Iris pigment epithelial cell (primary cell): ENCODE measurements at places on chromosomes 7 and 10.

DNA sequence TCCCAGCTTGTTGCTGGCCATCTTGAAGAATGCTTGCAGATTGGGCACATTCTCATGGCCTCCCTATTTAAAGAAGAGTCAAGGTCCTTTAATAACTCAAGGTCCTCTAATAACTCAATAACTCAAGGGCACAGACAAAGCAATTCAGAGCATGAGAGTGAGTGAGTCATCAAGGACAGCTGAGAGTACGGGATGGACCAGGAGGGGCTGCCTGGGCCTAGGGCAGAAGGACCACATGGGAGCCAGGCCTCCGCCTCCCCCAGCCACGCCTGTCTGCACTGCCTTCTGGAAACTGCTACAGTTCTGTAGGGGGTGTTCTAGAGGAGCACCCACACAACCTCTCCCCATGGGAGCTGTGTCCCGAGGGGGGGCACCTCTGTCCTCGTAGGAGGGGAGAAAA is 48.9 kb downstream of the ZNF503 start:
- DNase-seq = peak; percentile 19

GRCh38 chr7:69412331-69413146 is 185.7 kb upstream of the AUTS2 start:
- peak; percentile 1 for DNase-seq

- no peak for DNase-seq
These were observed 455.6 kb upstream of the ANKRD30A start for GRCh38 chr10:36669615-36670352.

DNA sequence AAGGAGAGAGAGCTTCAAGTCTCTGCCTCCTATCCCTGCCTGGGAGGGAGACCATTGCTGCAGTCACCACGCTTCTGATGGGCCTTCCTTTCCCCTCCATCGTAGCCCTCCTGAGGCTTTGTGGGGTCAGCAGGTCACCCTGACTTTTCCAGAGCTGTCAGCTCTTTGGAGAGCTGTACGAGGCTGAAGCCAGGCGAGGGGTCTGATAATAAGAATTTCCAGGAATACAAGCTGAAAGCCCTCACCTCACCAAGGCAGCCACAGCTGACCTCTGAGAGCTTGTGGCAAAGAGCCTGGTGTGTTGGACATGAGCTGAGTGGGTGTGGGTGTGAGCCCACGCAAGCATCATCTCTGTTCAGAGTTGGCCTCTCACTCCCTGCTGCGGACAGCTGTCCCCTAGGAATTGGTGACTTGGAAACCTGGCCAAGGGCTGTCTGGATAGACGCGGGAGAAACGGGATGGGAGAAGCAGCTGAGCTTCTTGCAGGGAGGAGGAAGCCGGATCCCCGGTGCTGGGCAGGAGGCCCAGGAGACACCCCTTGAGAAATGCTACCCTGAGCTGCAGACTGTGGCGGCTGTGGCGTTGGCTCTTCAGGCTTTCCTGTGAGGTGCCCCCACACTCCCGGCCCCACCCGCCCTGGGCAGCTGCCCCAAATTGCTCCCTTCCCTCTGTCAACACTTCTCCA is 122.1 kb upstream of the BTBD16 start:
- DNase-seq = no peak

- DNase-seq = no peak
These were observed 19.4 kb upstream of the EZH2 start for GRCh38 chr7:148903504-148903903.

- DNase-seq = peak; percentile 87
These were observed 20.4 kb downstream of the DNAJB12 start for GRCh38 chr10:72334196-72334824.

DNA sequence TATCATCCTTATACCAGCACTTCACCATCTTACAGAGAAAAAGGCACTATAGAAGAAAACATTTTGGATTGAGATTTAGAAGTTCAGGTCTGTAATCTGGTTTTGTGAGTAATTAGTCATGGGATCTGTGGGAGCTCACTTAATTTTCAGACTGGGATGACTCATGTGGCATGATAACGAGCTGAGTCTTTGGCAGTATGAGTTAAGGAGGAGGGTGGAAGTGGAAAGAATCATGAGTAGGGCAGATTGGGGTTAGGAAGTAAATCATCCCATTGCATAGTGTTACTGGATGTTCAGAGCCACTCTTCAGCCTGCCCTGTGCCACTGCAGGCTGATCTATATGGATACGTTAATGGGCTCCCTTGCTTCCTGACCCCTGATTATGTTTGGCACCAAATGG is 64.9 kb downstream of the ZNF92 start:
- peak; percentile 97 for DNase-seq

DNA sequence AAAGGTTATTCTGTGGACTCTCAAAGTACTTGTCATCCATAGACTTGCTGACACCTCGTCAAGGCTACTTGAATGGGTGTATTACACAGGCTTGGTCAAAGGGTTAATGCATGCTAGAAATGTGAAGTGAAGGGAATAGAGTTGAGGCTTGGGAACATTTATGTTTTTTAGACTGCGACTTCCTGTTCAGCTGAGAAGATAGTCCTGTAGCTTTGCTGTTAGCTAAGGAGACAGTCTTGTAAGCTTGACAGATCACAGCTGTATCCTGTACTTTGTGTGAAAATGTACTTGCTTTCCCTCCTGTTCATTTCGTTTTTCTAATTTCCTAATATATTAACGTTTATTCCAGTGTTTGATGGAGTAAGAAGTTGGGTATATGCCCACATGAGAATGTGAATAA is 52.1 kb downstream of the ADD3 start:
- DNase-seq = no peak

GRCh38 chr7:111560773-111561653 is 1.3 kb downstream of the IMMP2L start:
- DNase-seq = peak; percentile 77

DNA sequence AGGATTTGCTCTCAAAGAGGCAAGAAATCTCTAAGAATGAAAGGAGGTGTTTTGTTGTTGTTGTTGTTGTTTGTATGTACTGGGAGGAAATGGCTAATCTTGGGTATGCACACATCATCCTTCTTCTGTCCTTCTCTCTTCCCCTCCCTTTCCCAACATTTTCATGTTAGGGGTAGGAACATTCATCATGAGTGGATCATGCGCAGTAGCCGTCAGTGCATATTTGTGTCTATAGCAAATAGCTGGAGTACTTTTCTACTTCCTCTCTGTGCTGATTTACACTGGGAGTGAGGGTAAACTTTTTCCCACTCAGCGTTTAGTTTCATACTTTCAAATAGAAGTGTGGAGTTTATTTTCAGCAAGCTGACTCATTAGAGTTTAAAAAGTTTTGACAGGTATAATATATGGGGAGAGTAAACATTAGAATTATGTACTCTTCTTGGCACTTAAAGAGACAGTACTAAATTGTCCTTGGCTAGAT is 80.5 kb upstream of the PRKG1 start:
- peak; percentile 66 for DNase-seq

GRCh38 chr10:46104071-46104585 is 58.1 kb upstream of the MSMB start:
- no peak for DNase-seq

DNA sequence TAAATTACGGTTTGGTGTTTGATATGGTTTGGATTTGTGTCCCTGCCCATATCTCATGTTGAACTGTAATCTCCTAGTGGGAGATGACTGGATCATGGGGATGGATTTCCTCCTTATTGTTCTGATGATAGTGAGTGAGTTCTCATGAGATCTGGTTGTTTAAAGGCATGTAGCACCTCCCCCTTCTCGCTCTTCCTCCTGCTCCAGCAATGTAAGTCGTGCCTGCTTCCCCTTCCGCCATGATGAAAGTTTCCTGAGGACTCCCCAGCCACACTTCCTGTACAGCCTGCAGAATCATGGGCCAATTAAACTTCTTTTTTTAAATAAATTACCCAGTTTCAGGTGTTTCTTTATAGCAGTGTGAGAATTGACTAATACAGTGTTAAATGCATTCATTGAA is 116.6 kb downstream of the DOCK4 start:
- DNase-seq = no peak

GRCh38 chr7:10930551-10930950 is 43.1 kb upstream of the PHF14 start:
- no peak for DNase-seq

- no peak for DNase-seq
These were observed 62.0 kb downstream of the BBS9 start for GRCh38 chr7:33191340-33191739.

- DNase-seq = no peak
These were observed 191.9 kb upstream of the AGK start for GRCh38 chr7:141359262-141359661.

DNA sequence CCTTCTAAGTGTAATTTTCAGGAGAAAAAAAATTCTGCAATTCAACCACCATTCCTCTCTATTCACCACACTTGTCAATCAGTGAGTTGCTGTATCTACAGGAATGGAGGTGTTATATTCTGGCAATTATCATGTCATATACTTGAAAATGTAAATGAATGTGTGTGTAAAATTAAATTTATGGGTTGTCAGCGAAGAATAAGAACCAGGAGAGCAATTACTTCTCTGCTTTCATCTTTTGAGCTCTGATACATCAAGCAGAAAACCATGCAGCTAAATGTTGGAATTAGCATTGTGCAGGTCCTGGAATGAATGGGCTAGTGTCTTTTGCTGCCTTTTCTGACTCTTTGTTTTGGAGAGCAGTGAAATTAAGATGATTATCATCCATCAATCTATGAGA is 207.6 kb downstream of the FOXP2 start:
- no peak for DNase-seq

- no peak for DNase-seq
These were observed 88.9 kb upstream of the GTF2I start for GRCh38 chr7:74568658-74569057.

DNA sequence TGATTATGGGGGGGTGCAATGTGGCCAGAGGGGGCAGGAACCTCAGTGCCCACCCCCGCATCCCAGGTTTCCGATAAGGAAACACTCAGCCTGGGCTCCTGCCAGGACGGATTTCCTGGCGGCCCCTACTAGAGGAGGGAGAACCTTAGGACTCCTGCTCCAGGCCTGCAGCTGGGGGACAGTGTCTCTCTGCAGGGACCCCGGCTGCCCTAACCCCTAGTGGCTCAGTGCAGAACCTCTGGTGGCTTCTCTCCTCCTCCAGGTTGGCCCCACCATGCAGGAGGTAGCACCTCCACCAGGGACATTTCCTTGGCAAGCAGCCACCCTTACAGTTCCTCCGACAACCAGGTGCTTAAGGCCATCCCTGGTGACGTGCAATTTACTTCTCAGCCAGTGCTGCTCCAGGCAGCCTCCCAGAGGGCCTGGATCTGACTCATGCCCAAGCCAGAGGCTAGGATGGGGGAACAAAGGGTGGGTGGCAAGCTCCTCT is 31.9 kb downstream of the SH2B2 start:
- DNase-seq = peak; percentile 36

DNA sequence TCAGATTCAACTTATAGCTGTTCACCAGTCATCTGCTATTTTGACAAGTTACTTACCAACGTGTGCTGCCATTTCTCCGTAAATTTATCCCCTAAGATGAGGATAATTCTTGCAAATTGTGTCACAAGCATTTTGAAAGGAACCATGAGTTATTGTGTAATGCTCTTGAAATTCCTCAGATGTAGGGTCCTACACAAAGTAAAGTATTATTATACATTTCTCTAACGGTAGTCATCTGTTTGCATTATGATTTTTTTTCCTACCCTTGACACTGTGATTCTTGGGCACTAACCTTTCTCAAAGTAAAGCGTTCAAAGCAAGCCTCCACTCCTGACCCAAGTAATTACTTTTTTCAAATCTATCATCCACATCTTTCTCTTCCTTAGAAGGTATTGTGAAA is 8.1 kb downstream of the HERC4 start:
- DNase-seq = peak; percentile 56

GRCh38 chr10:129448086-129448485 is 19.0 kb upstream of the MGMT start:
- no peak for DNase-seq

- no peak for DNase-seq
These were observed 10.9 kb upstream of the CDK1 start for GRCh38 chr10:60767424-60767823.

GRCh38 chr10:132434405-132435005 is 37.5 kb downstream of the PWWP2B start:
- DNase-seq = no peak

- DNase-seq = peak; percentile 67
These were observed 397.8 kb upstream of the NRP1 start for GRCh38 chr10:33732161-33732680.

DNA sequence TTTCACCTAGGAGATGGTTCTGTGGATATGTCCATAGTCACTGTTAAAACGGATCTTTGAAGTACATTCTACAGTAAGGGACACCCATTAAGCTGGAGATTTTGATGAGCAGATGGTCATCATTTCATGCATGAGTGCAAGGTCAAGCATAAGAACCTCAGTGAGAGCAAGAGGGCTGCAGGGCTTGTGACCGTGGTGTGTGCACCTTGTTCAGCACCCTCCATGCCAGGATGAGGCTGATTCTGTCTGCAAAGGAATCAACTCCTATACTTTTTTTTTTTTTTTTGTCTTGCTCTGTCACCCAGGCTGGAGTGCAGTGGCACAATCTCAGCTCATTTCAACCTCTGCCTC is 17.6 kb downstream of the PDSS1 start:
- no peak for DNase-seq

DNA sequence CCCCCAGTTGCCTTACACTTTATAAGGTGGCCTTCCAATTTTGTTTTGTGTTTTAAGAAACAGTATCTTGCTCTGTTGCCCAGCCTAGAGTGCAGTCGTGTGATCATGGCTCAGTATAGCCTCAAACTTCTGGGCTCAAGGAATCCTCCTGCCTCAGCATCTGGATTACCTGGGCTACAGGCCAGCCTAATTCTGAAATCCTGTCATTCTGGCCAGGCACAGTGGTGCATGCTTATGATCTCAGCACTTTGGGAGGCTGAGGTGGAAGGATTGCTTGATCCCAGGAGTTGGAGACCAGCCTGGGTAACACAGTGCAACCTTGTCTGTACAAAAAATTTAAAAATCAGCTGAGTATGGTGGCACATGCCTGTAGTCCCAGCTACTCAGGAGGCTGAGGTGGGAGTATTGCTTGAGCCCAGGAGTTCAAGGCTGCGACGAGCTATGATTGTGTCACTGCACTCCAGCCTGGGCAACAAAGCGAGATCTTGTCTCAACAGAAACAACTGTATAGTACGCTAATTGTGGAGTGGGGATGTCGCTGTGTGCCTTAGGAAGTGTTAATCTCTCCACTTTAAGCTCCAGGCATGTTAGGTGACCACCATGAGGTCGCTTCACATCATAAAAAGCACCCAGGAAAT is 24.7 kb upstream of the RBM33 start:
- DNase-seq = no peak

- DNase-seq = peak; percentile 90
These were observed 168.2 kb downstream of the SND1 start for GRCh38 chr7:127819975-127820731.

GRCh38 chr7:104655592-104655991 is 327.2 kb downstream of the LHFPL3 start:
- DNase-seq = no peak

DNA sequence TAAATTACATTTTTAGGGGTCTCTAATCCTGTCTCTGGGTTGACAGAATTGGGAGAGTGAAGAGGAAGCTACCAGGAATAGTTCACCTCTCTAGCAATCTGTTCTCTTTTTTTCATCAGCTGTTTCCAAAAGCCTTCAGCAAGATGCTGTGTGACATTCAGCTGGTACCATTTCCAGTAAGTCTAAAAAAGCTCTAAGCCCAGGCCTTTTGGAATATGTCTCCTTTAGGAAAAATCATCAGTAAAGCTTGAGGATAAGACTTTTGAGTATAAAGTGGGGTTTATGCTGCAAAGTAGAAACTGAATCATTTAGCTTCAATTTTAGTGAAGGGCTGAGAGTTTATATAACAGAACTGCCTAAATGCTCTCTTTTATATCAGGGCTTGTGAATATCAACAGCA is 81.5 kb downstream of the CCNY start:
- DNase-seq = no peak

GRCh38 chr10:27944005-27944404 is 54.9 kb downstream of the ODAD2 start:
- DNase-seq = no peak
